NCI-H526 treated with DMSO at 0.1 percent for 48 hours (cell line): ENCODE measurements at places on chromosomes 6 and 20.

DNA sequence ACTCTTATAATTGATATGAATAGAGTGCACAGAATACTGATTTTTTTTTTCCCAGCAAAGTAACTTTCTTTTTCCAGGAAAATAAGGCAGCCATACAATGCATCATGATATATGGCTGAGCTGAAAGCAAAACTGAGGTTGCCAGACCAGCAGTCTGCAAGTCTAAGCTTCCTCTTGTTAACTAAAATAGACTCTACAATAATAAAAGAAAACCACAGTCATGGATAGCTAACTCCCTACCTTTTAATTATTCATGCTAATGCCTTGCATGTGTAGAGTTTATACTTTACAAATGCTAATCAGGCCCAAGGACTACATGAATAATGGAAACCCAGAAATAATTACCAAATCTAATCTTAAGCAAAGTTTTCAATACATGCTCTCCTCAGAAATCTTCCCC lies 47.4 kb downstream of the MAP7 start:
- DNase-seq: no peak

DNA sequence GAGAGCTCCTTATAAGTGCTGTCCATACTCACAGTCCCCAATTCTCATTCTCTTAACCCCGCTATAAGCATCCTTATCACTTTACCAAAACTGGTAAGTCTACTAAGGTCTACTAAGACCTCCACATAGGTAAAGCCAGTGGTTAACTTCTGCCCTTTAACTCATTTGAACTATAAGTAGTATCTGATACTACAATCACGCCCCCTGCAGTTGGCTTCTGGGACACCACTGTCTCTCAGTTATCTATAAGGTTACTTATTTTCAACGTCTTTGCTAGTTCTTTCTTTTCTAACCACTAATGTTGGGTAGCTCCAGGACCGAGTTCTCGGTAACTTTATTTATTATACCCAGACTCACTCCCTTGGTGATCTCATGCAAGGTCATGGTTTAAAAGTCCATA lies 142.6 kb downstream of the ARHGAP18 start:
- DNase-seq: no peak

DNA sequence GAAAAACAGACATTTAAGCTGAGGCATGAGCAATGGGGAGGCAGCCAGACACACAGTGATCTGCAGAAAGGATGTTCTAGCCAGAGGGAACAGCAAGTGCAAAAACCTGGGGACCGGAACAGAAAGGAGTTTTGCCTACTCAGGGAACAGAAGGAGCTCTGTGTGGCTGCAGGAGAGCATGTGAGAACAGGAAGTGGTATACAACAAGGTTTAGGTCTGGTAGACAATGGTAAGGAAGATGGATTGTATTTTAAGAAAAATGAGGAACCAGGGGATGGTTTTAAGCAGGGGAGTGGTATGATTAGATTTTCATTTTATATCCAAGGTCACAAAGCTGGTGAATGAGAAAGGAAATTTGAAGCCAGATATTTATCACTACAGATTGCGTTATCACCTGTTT lies 157.5 kb downstream of the UNC5CL start:
- no peak for DNase-seq

DNA sequence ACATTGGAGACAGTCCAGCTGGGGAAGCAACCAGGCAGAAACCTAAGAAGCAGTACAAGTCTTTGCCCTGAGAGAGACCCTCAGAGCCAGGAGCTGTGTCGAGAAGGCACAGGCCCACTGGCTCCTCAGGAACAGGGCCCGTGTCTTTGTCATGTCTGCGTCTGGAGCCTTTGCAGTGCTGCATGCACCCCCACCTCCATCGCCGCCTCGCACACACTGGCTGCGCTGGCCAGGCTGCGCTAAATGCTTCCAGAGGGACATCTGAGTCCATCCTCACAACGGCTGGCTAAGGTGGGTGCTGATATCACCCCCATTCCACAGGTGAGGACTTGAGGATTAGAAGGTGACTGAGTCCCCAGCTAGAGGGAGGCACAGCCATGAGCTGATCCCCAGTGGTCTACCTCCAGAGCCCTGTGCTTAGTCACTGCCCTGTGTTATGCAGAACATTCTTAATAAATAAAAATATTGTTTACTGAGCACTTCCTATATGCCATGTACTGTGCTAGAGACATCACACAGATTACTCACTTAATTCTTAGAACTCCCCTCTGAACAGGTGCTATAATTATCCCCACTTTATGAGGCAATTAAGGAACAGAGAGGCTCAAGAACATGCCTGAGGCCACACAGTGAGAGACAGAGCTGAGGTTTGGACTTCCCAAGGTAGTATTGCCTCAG lies 27.6 kb downstream of the GABRR2 start:
- DNase-seq: no peak

- DNase-seq: no peak
Observed at GRCh38 chr20:61445138-61445537, 193.1 kb downstream of the CDH4 start.

- no peak for DNase-seq
Observed at GRCh38 chr6:106439459-106439858, 78.9 kb downstream of the CRYBG1 start.

GRCh38 chr6:38876475-38876874 lies 161.4 kb downstream of the DNAH8 start:
- no peak for DNase-seq

DNA sequence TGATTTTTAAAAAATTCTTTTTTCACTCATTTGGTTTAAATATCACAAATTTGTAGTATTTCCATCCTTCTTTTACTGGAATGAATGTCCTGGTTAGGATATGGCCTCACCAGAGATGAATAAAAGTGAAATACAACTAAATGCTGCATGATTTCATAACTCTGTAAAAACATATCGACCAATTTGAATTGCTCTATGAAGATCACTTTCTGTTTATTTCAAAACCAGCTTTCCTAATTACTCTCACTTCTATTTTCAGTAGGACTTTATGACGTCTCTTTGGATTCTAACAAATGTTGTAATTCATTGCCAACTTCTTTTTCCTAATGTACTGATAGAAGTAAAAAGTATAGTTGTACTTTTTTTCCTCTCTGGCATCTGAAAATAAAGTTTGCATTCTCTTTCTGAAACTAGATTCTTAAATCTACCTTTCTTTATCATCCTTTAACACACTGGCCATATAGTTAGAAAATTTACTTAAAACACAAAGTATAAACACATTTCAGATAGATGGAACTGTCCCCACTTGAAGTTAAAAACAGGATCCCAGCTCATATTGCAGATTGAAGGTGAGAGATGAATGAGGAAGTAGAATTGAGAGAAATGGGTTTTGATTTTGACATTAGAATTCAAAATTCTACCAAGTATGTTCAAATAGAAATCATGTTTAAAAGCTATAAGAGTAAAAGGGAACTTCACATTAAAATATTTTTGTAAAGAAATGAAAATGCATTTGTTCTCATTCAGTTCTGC lies 40.3 kb upstream of the IL20RA start:
- DNase-seq: no peak

DNA sequence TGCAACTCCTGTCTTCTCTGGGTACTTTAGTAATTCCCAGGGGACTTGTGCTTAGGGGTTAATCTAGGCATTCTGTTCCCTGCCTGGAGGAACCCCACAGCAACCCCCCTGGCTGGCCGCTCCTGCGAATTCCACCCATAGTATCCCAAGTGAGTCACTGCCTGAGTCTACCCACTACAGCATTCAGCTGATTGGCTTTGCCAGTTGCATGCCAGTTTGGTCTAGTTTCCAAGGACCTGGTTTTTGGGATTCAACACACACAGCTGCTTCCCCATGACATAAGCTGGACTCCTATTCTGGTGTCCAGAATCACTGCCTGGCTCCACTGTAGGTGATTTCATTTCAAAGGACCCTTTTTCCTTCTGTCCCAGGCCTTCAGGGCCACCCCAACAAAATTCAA lies 40.3 kb downstream of the PLCG1 start:
- no peak for DNase-seq

DNA sequence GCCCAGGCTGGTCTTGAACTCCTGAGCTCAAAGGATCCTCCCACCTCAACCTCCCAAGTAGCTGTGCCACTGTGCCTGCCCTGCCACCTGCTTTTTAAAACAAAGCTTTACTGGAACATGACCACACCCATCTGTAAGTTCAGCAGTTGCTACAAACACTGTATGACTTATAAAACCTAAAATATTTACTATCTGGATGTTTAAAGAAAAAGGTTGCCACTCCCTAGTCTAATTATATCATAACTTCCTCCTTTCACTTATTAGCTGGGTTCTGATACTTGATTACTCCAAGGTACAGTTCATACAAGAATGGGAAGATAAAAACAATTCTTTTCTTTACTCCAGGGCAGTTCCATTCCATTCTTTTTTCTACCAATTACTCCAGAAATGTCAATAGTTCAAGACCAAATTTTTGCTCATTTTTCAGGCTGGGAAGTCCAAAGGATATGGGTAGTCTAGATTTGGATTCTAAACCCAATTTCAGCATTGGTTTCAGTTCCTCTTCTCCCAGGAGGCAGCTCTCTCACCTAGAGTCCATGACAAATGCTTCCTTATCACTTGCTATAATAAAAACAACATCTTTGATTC lies 63.1 kb downstream of the SEC63 start:
- no peak for DNase-seq

DNA sequence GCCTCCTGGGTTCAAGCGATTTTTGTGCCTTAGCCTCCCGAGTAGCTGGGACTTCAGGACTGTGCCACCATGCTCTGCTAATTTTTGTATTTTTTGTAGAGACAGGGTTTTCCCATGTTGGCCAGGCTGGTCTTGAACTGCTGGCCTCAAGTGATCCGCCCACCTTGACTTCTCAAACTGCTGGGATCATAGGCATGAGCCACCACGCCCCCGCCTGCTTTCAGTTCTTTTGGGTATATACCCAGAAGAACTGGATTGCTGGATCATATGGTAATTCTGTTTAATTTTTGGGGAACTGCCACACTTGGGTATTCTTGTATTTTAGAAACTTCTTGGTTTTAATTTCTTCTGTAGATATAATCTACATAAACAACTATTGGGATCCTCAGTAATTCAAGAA lies 17.0 kb downstream of the CDS2 start:
- DNase-seq: no peak

- no peak for DNase-seq
Observed at GRCh38 chr20:49167811-49168507, 20.2 kb downstream of the STAU1 start.

GRCh38 chr20:47660983-47661700 lies 124.1 kb downstream of the SULF2 start:
- DNase-seq: no peak

DNA sequence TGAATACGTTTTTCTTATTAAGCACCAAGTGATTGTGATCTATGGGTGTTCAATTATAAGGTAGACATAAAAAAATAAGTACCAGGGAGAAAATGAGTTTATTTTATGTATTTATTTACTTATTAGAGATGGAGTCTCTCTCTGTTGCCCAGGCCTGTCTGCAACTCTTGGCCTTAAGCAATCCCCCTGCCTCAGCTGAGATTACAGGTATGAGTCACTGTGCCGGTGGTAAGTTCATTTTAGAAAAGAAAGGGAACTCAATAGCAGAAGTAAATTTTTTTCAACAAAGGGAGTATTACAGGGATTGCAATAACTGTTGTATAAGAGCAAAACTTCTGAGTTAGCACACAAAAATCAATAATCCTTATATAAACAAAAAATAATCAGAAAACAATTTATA lies 98.7 kb upstream of the FUT9 start:
- DNase-seq: no peak

DNA sequence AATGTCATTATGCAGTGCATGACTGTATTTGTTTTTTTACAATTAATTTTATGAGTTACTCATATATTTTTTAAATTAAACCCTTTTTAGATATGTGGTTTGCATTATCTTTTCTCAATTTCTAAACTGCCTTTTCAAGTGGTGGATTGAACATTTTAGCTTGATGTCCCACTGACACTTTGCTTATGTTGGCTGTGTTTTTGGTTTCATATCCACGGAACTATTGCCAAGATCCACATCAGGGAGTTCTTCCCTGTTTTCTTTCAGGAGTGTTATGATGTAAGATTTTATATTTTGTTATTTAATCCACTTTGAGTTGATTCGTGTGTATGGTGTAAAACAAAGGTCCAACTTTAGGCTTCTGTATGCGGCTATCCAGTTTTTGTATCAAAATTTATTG lies 1144.9 kb upstream of the EYS start:
- DNase-seq: no peak

DNA sequence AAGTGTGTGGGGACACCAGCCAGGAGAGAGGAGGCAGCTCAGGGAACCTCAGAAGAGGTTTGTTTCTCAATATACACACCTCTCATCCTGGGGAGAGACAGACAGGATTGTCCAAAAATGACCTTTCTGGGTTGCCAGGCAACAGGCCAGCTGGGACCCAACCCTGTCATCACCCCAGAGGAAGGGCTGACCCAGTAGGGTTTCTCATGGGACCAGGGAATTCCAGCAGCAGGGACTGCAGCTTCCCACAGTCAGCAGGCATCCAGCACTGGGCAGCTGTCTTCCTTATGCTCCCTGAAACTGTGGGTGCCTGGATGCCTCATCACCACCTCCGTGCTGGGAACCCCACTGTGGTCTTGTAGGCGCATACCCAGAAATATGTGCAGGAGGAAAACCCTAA lies 1.3 kb downstream of the C20orf202 start:
- DNase-seq: no peak

GRCh38 chr20:2564406-2564805 lies 28.0 kb downstream of the TMC2 start:
- DNase-seq: no peak

DNA sequence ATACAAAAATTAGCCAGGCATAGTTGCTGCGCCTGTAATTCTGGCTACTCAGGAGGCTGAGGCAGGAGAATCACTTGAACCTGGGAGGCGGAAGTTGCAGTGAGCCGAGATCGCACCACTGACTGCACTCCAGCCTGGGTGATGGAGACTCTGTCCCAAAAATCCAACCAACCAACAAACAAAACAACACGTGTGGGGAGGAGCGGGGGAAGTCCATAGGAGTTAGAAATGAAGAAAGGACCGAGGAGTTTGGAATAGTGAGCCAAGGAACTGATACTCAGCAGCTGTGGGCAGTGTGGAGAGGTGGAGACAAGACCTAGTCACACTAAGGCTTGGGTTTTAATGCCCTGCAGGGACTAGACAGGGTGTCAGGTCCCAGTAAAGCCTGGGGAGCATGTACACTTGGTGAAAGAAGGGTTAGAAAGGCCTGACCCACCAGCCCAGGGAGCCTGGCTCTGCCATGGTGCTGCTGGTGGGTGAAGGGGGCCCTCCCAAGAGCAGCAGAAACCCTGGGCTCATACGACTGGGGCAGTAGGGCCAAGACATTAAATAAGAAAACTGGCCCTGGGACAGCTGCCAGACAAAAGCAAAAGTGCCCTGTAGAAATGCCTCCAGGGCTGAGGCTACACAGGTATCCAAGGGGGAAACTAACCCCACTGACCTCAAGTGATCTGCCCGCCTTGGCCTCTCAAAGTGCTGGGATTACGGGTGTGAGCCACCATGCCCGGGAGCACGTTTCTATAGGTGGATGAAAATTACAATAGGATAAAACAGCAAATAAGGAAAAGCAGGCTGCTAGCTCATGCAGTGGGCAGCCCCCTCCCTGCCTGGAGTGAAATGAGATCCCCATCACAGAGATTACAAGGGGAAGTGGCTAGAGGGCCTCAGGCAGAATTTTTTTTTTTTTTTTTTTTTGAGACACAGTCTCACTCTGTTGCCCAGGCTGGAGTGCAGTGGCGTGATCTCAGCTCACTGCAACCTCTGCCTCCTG lies 58.0 kb downstream of the MYH7B start:
- DNase-seq: no peak

- DNase-seq: peak; percentile 94
Observed at GRCh38 chr6:67141005-67141404, 1434.0 kb upstream of the EYS start.

- DNase-seq: no peak
Observed at GRCh38 chr20:11564491-11564890, 353.2 kb upstream of the BTBD3 start.

- no peak for DNase-seq
Observed at GRCh38 chr6:44117397-44118128, 9.7 kb downstream of the MRPL14 start.

GRCh38 chr20:19211661-19212468 lies 577 bp upstream of the SLC24A3 start:
- DNase-seq: no peak
